Hematopoietic multipotent progenitor cell (in vitro differentiated cells): ENCODE measurements at places on chromosomes 4 and X. TPM values are rescaled to one million over a fixed set of nuclear protein-coding genes. Genes with fewer than 3 reads are reported as not detected.

DNA sequence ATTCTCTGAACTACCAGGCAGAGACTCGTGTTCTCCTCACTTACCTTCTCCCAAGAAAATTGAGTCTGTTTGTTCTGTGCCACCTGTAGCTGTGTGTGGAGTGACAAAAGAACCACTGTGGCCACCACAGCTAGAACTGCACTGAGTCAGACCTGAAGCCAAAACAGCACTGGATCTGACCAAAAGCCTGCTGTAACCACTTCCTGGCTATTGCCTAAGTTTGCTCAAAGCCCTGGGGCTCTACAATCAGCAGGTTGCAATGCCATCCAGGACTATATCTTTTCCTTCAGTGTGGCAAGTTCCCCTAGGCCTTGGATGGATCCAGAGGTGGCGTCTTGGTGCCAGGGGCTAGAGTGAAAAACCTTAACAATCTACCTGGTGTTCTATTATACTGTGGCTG is 449.1 kb downstream of the FAM133A start:
- no peak for DNase-seq

GRCh38 chrX:145865082-145865481 is 47.5 kb downstream of the SLITRK2 start:
- no peak for DNase-seq

Gene OPRPN
- total RNA-seq, result not detected

Gene CPZ
- total RNA-seq, result not detected

Gene CCDC110
- total RNA-seq, result not detected
